NCI-H1092 (cell line): ENCODE measurements at places on chromosomes 4 and X.
A peak's percentile ranks its signal among the peaks of the same experiment; 100 is the strongest.

DNA sequence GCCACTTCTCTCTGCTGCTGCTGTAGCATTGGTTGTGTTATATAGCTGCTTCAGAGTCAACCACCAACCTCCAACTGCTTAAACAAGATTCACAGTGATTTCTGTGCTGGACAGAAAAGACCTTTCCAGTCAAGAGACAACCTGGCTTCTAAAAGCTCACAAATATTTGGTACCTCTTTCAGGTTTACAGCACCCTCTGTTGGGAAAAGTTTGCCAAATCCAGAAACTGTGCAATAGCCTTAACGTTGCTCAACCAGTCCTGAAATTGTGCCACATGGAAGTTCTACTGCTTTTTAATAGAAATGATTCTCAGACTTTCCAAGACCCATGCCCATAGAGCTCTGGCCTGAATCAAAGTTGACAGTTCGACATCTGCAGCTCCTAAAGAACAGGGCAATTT is 842.1 kb upstream of the HTR2C start:
- DNase-seq = no peak

DNA sequence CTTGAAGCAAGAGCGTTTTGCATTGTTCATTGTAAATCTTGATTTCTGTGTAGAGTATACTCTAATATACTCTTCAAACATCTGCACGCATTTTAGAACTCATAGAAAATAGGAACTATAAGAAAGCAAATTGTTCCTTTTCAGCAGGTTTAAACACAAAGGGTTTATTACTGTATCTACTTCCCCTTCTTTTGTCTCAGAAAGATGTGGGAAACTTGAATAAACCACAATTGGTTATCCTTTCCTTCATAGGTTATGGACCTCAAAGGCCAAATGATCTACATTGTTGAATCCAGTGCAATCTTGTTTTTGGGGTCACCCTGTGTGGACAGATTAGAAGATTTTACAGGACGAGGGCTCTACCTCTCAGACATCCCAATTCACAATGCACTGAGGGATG is 46.0 kb upstream of the GUCY1B1 start:
- DNase-seq = no peak

DNA sequence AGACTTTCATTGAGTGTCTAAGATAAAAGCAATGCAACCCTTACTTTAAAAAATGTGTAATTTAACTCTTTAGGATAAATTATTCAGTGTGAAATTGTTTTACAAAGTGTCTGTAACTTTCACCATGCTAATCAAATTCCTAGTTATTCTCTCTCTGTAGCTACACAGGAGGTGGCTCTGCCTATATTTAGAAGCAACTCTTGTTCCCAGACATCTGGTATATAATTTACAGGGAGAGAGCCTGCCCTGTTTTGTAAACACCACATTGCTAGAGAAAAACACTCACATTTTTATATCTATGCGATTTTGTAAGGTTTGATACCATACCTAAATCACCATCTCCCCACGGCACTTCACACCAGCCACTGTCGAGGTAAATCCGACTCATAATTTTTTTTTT is 35.5 kb upstream of the SPATA4 start:
- no peak for DNase-seq

- no peak for DNase-seq
These were observed 919.6 kb upstream of the DIAPH2 start for GRCh38 chrX:95764972-95765451.

GRCh38 chrX:120000490-120001246 is 57.1 kb upstream of the NKAP start:
- no peak for DNase-seq

DNA sequence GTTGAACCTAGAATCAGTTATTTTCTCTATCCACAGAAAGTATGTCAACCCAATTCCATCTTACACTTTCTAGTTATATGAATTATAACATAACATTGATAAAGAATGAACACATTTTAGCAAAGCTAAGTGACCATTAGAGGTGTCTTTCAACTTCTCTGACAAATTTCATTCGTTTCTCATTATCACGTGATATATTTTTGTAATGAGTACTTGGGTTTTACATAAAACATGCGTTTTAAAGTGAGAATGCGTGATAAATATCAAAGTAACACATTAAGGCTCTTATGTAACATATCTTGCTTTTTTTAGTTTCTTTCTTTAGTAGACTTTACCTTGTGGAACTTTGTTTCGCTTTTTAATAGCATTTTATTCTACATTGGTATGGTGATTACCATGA is 1715.1 kb upstream of the IGFBP7 start:
- no peak for DNase-seq

DNA sequence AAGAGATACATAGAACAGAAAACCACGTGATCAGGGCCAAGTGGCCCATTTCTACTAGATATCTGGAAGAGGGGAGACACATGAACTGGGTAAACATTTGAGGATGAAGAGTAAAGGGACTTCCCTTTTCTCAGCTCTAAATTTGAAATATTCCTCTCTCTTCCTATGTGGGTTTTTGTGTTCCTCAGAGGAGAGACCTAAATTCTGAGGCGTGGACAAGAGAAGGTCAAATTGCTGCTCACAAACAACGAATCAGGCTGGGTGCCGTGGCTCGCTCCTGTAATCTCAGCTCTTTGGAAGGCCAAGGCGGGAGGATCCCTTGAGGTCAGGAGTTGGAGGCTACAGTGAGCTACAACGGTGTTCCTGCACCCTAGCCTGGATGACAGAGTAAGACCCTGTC is 216.0 kb downstream of the PTTG2 start:
- DNase-seq = no peak

DNA sequence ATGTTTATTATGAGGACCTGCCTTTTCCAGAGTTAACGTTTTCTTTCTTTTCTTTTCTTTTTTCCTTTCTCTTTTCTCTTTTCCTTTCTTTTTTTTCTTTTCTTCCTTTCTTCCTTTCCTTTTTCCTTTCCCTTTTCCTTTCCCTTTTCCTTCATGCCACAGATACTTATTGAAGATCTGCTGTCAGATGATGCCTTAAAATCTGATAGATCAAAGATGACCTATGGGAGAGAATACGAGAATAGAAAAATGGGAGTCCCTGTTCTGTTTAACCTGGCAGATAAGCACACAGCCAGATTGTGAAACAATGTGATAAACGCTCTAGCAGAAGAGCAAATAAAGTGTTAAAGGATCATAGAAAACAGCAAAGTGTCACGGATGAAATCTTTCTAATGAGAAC is 38.9 kb downstream of the AFF1 start:
- no peak for DNase-seq

- no peak for DNase-seq
These were observed 35.8 kb downstream of the ERVMER34-1 start for GRCh38 chr4:52715255-52715897.

DNA sequence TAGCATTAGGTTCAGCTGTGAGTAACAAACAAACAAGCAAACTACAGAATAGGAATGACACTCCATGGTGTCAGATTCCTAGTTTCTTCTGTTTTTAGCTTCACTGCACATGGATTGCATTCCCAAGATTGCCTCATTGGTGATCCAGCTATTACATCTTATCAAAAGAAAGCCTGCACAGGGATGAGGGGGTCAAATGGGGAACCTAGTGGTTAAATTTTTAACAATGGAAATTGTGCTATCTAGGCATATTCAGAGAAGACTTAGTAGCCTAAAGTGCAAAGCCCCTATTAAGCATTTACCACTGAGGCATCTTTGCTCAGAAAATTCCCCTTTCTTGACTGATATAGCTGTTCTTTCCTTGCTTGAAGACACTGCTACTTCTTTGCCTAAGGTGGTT is 3.9 kb upstream of the TTC29 start:
- DNase-seq = no peak

- DNase-seq = peak; percentile 75
These were observed 219.2 kb downstream of the MAML3 start for GRCh38 chr4:139934708-139935195.

DNA sequence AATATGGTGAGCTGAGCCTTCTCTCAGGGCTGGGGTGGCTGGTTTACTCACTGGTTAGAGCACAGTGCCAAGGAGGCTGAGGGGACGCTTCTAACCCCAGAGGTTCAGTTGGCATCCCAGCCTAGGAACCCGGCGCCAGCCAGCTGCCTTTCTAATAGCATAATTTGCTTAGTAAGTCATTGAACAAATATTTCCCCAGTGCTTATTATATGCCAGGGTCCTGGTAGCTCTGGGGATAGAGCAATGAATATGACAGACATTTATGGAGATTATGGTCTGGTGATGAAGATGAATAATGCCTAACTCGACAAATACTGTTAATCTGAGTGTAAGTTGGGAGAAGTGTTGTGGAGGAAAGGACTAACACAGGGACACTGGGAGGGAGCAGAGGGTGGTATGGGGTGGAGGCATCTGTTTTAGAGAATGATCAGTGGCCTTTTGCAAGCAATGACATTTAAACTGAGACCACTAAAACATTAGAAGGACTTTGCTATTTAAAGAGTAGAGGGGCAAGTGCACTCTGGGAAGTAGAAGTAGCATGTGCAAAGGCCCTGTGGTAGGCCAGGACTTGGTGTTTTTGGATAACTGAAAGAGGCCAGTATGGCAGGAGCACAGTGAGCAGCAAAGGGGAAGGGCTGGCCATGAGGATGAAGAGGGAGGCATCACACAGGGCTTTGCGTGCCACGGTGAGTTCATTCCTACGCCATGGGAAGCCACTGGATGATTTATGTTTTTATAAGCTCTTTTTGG is 71.9 kb downstream of the ATG4A start:
- no peak for DNase-seq

GRCh38 chr4:17324386-17324830 is 187.5 kb downstream of the QDPR start:
- no peak for DNase-seq

GRCh38 chr4:78767350-78767749 is 8.8 kb upstream of the BMP2K start:
- DNase-seq = no peak

DNA sequence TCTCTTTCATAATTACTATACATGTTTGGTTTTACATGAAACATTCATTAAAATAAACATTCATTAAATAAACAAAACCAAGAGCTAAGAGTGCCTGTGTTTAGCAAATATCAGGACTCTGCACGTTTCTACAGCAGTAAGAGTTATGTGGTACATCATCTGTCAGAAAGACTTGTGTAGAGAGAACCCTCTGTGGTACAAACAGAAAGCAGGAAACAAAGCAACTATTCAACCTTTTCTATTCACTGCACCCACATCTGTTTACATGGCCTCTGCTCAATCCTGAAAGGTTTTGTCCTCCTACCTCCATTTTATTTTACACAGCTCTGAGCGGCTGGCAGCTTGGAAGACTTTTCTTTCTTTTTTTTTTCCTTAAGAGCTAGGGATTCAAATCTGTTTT is 90.7 kb upstream of the PCDH18 start:
- DNase-seq = peak; percentile 58

DNA sequence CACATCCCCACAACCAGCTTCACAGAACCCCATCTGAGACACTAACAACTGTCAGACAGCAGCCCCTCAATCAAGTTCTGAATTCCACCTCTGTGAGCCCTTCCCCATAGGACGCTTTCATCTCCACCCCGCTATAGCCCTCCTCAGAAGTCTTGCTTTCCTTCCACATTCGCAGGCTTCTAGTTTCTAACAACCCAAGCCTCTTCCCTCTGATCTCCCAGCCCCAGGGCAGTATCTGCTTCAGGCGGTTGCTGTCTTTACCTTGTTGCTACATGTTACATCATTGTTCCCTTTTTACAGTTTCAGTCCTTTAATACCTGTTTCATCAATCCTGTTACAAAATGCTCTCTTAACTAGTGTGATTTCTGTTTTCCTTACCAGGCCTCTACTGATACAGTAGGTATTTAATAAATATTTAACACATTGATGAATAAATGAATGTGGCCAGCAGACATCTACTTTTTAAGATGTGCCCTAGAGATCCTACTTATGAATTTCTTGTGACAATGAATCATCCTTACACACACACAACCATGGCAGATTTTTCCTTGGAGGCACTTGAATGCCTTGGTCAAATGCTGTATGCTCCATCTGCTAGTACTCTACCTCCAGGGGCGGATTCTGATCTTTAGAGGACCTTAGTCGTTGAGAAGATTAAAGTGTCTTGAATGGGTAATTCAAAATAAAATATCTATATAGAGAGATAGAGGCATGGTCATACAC is 164.7 kb upstream of the SLIT2 start:
- DNase-seq = no peak
